HS-27A (cell line): ENCODE measurements at places on chromosomes 2 and 18.

- no peak for DNase-seq
These were observed 70.3 kb upstream of the CWC22 start for GRCh38 chr2:180077295-180077906.

DNA sequence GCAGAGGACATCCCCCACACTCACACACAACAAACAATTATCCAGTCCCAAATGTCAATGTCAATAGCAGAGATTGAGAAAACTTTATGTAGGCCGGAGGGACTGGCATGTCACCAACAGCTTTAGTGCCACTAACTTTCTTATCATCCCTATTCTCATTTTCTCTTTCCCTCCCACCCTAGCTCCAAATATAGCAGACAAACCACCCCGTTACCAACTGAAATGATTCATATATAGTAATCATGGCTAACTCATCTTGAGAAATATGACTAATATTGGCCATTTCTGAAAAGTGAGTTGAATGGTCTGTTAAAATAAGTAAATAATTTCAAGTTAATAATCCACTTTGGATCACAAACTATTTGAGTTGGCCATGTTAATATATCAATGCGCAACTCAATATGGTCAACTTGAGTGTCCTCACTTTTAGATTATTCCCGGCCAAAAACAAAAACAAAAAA lies 242.1 kb upstream of the RND3 start:
- no peak for DNase-seq

GRCh38 chr2:174063492-174064092 lies 98.4 kb upstream of the SP3 start:
- DNase-seq = no peak

GRCh38 chr2:71951083-71951468 lies 196.6 kb downstream of the CYP26B1 start:
- no peak for DNase-seq

DNA sequence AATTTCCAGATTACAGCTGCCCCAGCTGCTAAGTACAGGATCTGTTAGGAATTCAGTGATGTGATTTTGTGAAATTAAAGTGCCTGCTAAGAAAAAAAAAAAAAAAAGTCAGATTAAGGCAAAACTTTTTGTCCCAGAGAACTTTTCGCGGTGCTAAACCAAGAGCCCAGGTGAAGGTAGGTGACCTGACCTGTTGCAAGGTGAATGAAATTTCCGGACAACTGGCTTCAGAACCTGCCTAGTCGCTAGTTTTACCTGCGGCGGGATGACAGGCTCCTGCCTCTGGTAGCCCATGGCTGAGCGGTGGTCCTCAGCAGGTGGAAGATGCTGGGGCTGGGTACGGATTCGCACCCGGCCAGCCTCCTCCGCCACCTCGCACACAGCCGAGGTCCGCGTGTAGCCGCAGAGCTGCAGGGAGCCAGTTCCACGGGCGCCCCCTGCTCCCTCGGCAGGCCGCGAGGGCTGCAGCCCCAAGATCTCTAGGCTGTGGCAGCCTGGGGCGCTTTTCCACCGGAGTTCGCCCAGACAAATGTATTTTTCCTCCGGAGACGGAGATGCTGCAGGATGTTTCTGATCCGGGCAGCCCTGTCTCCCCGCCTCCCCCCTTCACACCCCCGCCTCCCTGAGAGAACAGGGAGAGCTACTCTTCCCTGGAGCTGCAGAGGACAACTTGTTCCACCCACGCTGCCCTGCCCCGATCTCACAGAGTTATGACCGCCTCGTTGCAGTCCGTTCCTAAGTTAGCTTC lies at the start of gene SLC38A11:
TSS of gene SLC38A11 (minus strand) at position 572 of the 748 bp plus-strand sequence. CDS start at position 294, 278 bp downstream.
- DNase-seq = no peak

GRCh38 chr18:43141208-43141607 lies 25.7 kb upstream of the RIT2 start:
- no peak for DNase-seq

- no peak for DNase-seq
These were observed 4.8 kb upstream of the IGFBP5 start for GRCh38 chr2:216700088-216700567.

DNA sequence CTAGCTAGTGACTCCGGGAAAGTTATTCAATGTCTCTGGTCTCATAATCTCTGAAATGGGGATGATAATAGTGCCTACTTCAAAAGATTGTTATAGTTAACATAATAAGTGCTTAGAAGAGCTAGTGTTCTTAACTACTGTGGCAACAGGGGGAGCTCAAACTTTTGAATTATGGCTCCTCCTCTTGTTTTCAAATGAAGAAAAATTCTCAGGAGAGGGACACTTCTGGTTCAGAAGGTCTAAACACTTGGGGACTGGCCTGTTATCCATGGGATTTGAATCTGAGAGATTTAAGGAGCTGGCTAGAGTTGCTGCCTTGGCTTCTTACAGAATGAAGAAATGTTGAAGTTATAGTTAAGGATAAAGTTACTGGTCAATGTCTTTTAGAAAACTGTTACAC lies 92.2 kb upstream of the ITGB6 start:
- no peak for DNase-seq

- DNase-seq = no peak
These were observed 14.9 kb downstream of the PIKFYVE start for GRCh38 chr2:208280933-208281332.
